Stimulated activated CD8-positive, alpha-beta memory T cell treated with anti-CD3 and anti-CD28 coated beads, Interleukin-15, amount 100 ng/mL, for 4 hours (primary cell): ENCODE measurements at places on chromosomes 11 and 22.

GRCh38 chr11:30788849-30789248, 202.7 kb upstream of the MPPED2 start:
- no peak for DNase-seq

- DNase-seq: no peak
These were observed 35.5 kb upstream of the SLC25A1 start for GRCh38 chr22:19214078-19214473.

- DNase-seq: no peak
These were observed 5.8 kb downstream of the MS4A12 start for GRCh38 chr11:60498399-60498798.

DNA sequence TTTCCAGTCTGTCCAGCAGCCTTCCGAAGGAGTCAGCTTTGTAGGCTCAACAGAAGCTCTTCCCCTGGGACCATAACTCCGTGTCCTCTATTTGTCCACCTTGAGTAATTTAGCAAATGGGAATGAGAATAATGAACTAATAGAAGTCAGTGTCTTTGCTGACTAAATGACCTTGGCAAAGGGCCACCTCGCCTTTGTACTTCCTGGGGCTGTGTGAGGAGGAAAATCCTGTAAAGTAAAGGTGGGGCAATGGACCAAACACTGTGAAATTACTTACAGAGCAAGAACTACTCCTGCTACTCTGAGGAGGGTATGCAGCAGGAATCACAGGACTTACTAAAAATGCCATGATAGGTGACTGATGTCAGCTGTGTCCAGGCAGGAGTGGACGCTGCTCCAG, 36.2 kb upstream of the CSNK2A3 start:
- no peak for DNase-seq

DNA sequence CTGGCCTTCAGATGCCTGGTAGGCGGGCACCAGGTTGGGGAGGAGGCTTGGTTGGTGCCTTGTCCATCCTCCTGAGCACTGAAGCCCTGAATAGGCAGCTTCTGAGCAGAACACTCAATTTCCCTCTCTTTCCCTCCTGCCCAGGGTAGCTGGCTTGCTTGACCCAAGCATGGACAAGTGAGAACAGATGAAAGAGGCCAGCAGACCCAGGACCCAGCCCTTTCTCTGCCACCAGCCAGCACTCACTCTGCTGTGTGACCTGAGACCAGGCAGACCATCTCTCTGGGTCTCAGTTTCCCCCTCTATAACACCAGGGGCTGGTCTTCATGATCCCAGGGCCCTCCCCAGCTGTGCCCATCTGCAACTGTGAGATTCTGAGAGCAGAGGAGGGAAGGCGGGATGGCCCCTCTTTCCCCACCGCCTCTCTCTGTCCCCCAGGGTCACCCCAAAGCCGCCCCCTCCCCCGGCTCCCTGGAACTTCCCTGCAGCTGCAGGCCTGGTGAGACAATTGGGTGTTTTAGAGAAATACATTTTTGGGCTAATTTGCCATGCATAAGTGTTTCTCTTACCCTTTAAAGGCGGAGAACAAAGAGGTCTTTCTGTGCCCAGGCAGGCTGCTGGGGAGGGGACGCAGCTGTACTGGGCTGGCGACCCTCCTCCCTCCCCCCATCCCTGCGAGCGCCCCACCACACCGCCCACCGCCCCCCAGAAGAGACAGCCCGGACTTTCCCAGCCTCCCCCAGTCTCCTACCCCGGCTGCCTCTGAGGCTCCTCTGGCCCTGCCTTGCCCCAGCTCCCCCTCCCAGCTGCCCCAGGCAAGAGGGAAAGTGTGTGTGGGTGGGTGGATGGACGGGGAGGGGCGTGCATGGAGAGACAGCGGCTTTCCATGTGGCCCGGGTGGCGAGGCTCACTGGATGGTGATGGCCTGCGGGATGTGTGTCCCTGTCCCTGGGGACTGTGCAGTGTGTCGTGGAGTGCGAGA, 30.8 kb upstream of the PICK1 start:
- no peak for DNase-seq

DNA sequence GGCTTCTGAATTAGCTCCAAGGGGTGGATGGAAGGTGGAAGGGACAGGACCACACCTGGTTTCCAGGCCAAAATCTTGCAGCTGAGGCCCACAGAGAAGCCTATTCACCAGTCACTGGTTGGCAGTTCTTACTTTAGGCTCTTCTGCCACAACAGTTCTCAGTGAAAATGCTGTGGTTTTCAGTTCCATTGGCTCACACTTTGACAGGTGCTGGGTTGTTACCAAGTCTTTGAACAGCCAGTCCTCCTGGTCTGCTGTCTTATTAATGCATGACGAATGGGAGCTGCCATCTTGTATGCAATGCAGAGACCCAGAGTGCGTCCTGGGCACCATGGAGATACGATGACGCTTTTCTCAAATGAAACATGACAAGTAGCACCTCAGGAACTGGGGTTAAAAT, 232.0 kb upstream of the ZBED5 start:
- no peak for DNase-seq

GRCh38 chr11:79236541-79236971, 204.3 kb downstream of the TENM4 start:
- DNase-seq: no peak

- no peak for DNase-seq
These were observed 17.9 kb upstream of the ADA2 start for GRCh38 chr22:17237038-17237668.

- DNase-seq: no peak
These were observed 70.6 kb upstream of the ZC3H12C start for GRCh38 chr11:110022548-110022947.

DNA sequence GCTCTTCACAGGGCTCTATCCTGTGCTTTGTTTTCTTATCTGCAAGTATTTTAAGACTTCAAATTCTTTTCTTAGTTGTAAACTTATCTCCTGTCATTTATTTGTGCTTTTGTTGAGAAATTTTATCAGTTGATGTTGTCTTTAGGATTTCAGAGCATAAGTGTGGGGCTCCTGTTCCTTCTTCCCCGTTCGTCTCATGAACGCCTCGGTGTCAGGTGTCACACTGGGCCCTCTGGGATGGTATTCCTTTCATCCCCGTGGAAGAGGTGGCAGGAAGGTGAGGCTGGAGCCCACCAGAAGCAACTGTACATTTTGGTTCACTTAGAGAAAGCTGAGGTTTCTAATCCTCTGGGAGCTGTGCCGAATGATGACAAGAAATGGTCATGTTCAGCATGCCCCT, 17.9 kb downstream of the NADSYN1 start:
- DNase-seq: no peak

- no peak for DNase-seq
These were observed 39.9 kb downstream of the OR2AT4 start for GRCh38 chr11:75056814-75057213.

DNA sequence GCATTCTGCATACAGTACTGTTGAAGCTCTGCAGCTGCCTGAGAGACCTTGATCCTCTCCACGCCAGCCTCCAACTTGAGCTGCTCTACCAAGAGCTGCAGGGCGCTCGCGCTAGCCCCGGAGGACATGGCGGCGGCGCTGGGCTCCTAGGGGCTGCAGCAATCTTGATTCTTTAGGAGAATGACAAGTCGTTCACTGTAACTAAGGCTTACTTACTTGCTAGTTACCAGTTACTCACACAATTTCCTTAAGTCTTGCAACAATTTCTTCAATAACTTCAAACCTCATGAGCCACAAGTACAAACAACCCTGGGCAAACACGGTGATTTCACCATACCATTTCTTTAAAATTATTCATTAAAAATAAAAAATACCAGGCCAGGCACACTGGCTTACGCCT, 21.9 kb downstream of the SBF2 start:
- no peak for DNase-seq

GRCh38 chr11:46489656-46490560, 98.3 kb upstream of the CHRM4 start:
- DNase-seq: no peak

DNA sequence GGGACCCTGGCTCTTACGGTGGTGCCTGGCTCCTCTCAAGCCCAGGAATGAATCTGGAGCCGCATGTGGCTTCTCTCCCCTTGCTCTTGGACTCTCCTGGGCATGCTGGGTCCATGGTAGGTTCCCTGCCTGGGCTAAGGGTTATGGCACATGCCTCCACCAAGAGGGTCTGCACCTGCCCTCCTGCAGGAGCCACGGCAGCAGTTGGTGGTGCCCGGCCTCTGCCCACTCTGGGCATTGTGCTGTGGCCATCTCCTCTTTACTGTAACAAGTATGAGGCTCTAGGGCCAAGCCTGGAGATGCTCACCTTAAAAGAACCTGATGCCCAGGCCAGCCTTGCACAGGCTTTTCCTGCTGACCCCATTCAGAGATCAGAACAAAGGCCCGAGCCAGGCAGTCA, 104.0 kb upstream of the PITPNB start:
- DNase-seq: no peak

- no peak for DNase-seq
These were observed 107.4 kb downstream of the ZBTB16 start for GRCh38 chr11:114166897-114167323.

DNA sequence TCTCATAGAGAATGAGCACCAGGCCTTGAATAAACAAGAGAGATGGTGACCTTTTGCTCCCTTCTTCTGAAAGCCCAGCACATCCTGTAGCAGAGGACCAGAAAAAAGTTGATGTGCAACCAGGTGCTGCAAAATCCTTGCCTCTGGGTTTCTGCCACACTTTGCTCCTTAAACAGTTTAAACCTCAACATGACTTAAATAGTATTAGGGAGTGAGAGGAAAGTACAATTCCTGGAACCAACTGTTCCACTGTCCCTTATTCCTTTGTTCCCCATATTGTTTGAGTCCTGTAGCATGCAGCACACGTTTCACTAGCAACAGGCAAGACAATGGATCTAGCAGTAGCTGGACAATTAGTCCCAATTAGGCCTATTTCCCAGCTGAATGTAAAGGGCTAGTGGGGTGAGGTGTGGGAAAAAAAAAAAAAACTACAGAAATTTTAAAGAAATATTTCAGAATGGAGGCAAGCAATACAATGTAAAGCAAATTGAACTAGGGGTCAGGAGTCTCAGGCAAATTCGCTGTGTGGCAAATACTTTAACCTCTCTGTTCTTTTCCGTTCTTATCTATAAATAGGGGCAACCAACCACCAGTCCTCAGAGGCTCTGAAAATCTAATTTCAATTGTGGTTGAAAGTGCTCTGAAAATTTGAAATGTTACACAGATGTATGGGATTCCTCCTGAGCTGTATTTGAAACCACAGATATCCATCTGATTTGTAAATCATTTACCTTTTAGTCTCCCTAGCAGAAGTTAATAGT, 6.6 kb downstream of the MPPED2 start:
- no peak for DNase-seq

GRCh38 chr11:120289426-120289825, 35.7 kb upstream of the TLCD5 start:
- DNase-seq: no peak

DNA sequence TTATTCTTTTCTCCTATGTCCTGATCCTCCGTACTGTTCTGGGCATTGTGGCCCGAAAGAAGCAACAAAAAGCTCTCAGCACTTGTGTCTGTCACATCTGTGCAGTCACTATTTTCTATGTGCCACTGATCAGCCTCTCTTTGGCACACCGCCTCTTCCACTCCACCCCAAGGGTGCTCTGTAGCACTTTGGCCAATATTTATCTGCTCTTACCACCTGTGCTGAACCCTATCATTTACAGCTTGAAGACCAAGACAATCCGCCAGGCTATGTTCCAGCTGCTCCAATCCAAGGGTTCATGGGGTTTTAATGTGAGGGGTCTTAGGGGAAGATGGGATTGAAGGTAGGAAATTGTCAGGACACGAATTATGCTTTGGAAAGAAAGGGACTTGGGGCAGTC, 843 bp downstream of the OR51T1 start:
- no peak for DNase-seq

DNA sequence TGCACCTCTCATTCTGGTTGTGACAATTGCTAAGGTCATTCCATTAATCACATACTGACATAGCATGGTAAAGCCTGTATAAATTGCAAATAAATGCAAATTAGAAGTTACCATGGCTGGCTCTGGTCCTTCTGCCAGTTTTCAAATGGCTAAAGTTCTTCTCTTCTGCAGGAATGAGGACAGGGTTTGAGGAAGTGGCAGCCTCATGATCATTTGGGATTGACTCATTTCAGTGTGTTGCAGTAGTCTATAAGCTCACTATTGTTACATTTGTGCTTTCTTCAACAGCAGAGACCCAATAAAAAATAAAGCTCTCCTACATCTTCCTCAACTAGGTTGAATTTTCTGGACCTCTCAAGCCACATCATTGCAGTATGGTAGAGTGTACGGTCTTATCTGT, 60.3 kb downstream of the NECTIN1 start:
- DNase-seq: no peak
